Keratinocyte (primary cell): ENCODE measurements at places on chromosomes 7 and 10. TPM values are rescaled to one million over a fixed set of nuclear protein-coding genes. Genes with fewer than 3 reads are reported as not detected.

- no peaks in the 10 kb centered on the region for H3K4me1 ChIP-seq
- H3K27ac ChIP-seq: no peak overlapping the region
Measured at GRCh38 chr10:122013311-122013780, 24.4 kb downstream of the TACC2 start.

- no peaks in the 10 kb centered on the region for H3K4me1 ChIP-seq
- no peak for DNase-seq
- H3K36me3 ChIP-seq: no peaks in the 10 kb centered on the region
- H3K27me3 ChIP-seq: no peaks in the 10 kb centered on the region
Measured at GRCh38 chr10:43202657-43203447, 64.0 kb downstream of the RASGEF1A start.

- H3K27me3 ChIP-seq: no peaks in the 10 kb centered on the region
- H3K36me3 ChIP-seq: no peaks in the 10 kb centered on the region
- H3K4me1 ChIP-seq: no peaks in the 10 kb centered on the region
Measured at GRCh38 chr10:11049806-11050205, 32.1 kb downstream of the CELF2 start.

DNA sequence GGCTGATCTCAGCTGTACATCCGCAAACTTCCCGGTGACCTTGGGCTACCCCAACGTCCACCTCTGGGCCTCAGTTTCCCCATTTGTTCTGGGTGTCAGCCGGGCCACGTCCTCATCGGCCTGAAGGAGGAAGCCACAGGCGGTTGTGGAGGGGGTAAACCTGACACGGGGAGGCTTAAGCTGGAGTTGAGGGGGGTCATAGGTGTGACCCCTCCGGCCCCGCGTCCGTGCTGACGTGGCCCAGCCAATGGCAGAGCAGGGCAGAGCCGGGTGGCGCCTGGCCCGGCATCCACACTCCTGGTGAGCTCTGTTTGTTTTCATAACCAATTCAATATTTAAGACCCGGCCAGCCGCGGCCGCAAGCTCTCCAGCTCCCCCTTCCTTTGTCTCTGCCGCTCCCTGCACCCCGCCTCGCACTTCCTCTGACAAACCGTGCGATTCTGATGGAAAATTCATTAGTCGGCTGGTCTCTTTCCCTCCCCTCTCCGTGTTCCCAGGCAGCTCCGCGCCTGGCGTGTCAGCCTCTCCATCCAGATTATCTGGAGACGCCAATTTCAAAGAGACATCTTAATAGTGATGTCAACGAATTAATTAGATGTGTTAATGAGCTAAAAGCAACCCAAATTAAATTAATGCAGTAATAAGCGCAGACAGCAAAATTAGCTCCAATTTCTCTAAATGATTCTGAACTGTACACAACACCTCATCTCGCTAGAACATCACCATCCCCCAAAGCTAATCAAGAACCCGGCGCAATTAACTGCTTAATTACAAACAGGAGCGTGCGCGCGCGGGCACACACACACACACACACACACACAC is 55.4 kb downstream of the MICALL2 start:
- peaks cover 39% of the 10 kb centered on the region for H3K27me3 ChIP-seq
- no peaks in the 10 kb centered on the region for H3K36me3 ChIP-seq
- no peak overlapping the region for H3K4me3 ChIP-seq
- DNase-seq: no peak
- no peak overlapping the region for H3K27ac ChIP-seq

- no peak for DNase-seq
- peaks cover 2% of the 10 kb centered on the region for H3K4me1 ChIP-seq
- no peaks in the 10 kb centered on the region for H3K27me3 ChIP-seq
- no peak overlapping the region for H3K4me3 ChIP-seq
- no peaks in the 10 kb centered on the region for H3K36me3 ChIP-seq
Measured at GRCh38 chr7:100213672-100214071, 6.1 kb upstream of the PVRIG start.

DNA sequence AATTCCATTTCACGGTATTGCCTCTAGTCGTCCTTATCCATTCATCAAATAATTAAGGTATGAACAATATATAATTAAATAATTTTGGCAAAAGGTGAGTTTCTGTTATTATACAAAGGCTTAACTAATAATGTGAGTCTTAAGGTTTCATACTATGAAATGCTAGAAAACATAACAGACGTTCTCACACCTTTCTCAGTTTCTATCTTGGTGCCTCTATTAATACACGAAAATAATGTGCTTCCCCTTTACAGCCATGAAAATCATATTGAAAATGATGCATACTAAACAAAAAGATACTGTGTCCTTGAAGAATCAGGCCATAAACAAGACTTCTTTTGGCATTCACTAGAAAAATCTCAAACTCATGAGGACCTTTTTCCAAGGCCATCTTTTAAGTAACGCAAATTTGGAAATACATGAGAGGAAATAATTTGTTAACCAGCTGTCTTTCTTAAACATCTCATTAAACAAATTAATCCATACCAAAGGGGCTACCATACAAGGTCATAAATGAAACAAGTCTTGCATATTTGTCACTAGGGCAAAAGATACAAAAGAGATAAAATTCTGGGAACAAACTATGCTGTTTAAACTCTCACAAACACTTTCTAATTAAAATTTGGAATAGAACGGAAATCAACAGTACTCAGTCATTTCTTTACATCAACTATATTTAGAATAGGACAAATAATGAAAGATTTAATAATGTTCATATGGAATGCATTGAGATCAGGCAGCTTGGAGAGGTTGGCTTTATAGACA is 53.9 kb upstream of the CAV2 start:
- peak overlapping the region; percentile 51 for H3K27ac ChIP-seq
- no peaks in the 10 kb centered on the region for H3K27me3 ChIP-seq
- peaks cover 43% of the 10 kb centered on the region for H3K4me1 ChIP-seq
- H3K36me3 ChIP-seq: no peaks in the 10 kb centered on the region
- no peak for DNase-seq
- H3K4me3 ChIP-seq: no peak overlapping the region

GRCh38 chr10:103882285-103883007 is 27.1 kb upstream of the SH3PXD2A start:
- H3K4me3 ChIP-seq: no peak overlapping the region
- no peak for DNase-seq
- H3K27ac ChIP-seq: peak overlapping the region; percentile 97
- H3K36me3 ChIP-seq: peaks cover 8% of the 10 kb centered on the region

- no peaks in the 10 kb centered on the region for H3K4me1 ChIP-seq
- DNase-seq: no peak
- H3K4me3 ChIP-seq: no peak overlapping the region
- no peaks in the 10 kb centered on the region for H3K27me3 ChIP-seq
- H3K36me3 ChIP-seq: no peaks in the 10 kb centered on the region
- no peak overlapping the region for H3K27ac ChIP-seq
Measured at GRCh38 chr10:102927311-102928010, 9.4 kb downstream of the CNNM2 start.

DNA sequence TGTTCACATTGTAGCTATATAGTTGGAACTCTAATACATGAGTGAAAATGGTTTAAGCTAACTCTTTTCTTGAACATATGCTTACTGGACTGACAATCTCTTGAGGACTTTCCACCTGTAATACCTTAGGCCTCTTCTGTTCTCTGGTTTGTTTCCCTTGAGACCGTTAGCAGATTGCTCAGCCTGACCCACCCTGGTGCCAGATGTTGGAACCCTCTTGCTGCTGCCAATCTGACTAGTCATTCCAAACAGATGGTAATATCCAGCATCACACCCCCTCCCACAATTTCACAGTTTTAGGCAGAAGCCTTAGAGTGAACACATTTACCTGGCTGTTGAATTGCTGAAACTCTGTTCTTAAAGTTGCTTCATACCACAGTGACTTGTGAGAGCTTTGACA is 18.7 kb downstream of the CALD1 start:
- no peak overlapping the region for H3K4me3 ChIP-seq
- H3K27me3 ChIP-seq: no peaks in the 10 kb centered on the region
- no peak overlapping the region for H3K27ac ChIP-seq
- no peak for DNase-seq

- H3K4me3 ChIP-seq: no peak overlapping the region
- peaks cover 7% of the 10 kb centered on the region for H3K4me1 ChIP-seq
Measured at GRCh38 chr7:38855386-38855785, 53.6 kb downstream of the VPS41 start.

DNA sequence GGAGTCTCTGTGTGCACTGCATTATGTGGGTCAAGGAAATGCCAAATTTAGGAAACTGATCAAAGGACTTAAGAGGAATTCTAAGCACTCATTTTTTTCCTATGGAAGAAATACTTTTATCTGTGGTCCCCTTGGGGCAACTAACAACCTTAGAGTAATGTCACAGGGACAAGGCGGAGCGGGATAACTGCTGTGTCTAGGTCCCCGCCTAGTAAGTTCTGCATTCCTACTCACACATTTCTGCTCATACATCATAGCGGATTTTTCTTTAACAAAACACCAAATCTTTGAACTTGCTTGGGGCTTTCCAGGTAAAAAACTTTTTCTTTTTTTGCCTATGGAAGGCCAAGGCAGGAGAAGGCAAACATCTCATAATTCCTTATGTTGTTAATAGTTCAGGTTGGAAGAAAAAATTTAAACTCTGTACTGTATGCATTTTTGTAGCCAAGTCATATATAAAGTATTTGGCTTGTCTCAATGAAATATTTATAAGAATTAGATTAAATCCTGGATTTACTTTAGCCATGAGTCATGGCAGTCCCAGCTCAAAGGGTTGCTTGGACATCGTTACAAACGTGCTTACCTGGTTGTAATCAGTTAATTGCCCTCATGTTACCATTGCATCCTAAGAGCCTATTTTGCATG is 285.0 kb downstream of the PHTF2 start:
- H3K27ac ChIP-seq: no peak overlapping the region
- H3K36me3 ChIP-seq: no peaks in the 10 kb centered on the region
- H3K4me3 ChIP-seq: no peak overlapping the region

GRCh38 chr10:60444494-60445064 is 54.9 kb upstream of the ANK3 start:
- DNase-seq: no peak
- no peaks in the 10 kb centered on the region for H3K27me3 ChIP-seq
- H3K27ac ChIP-seq: no peak overlapping the region
- H3K4me1 ChIP-seq: peaks cover 10% of the 10 kb centered on the region
- no peak overlapping the region for H3K4me3 ChIP-seq

GRCh38 chr7:129644634-129645230 is 33.2 kb downstream of the NRF1 start:
- H3K27me3 ChIP-seq: no peaks in the 10 kb centered on the region
- H3K4me1 ChIP-seq: peaks cover 6% of the 10 kb centered on the region
- no peaks in the 10 kb centered on the region for H3K36me3 ChIP-seq
- DNase-seq: no peak
- H3K4me3 ChIP-seq: no peak overlapping the region
- no peak overlapping the region for H3K27ac ChIP-seq

- no peaks in the 10 kb centered on the region for H3K27me3 ChIP-seq
- H3K27ac ChIP-seq: no peak overlapping the region
- DNase-seq: no peak
- H3K36me3 ChIP-seq: no peaks in the 10 kb centered on the region
Measured at GRCh38 chr7:102138676-102139075, 148.0 kb upstream of the SH2B2 start.

DNA sequence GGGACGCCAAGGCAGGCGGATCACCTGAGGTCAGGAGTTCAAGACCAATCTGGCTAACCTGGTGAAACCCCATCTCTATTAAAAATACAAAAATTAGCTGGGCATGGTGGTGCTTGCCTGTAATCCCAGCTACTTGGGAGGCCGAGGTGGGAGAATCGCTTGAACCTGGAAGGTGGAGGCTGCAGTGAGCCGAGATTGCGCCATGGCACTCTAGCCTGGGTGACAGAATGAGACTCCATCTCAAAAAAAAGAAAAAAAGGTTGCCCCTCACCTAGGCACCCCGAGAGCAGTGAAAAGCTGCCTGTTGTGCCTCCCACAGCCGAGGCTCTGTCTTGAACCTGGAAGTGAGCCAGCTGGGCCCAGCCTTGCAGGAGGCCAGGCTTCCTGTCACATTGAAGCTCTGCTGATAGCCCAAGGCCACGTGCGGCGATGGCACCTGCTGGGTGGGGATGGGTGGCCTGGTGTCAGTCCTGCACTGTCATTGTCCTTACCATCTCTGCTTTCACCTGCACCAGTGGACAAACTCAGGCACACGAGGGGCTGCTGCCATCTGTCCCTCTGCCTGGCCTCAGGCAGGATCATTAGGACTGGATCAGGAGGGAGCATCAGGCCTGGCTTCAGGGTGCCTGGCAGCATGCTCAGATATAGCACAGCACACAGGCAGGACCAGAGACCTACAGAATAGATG is 37.8 kb downstream of the DNAJB12 start:
- H3K27me3 ChIP-seq: no peaks in the 10 kb centered on the region
- H3K27ac ChIP-seq: no peak overlapping the region
- no peak overlapping the region for H3K4me3 ChIP-seq
- H3K36me3 ChIP-seq: no peaks in the 10 kb centered on the region
- H3K4me1 ChIP-seq: peaks cover 52% of the 10 kb centered on the region
- DNase-seq: no peak

DNA sequence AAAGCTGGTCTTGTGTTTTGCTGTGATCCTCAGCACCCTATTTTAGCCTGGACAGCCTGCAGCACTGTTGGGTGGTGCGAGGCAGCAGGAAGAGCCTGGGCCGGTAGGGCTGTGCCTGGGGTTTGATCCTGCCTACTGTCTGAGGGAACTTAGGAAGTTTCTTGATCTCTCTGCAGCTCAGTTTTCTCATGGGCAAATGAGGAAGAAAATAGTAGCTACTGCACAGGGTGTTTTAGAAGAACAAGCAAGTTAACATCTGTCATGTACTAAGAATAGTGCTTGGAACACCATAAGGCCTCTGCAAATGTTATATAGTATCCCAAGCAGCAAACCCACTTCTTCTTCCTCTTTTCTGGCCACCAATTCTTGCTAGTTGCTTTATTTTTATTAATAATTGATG is 12.0 kb upstream of the AGR2 start:
- H3K27ac ChIP-seq: no peak overlapping the region
- no peak overlapping the region for H3K4me3 ChIP-seq
- no peaks in the 10 kb centered on the region for H3K36me3 ChIP-seq
- H3K4me1 ChIP-seq: no peaks in the 10 kb centered on the region
- no peaks in the 10 kb centered on the region for H3K27me3 ChIP-seq

DNA sequence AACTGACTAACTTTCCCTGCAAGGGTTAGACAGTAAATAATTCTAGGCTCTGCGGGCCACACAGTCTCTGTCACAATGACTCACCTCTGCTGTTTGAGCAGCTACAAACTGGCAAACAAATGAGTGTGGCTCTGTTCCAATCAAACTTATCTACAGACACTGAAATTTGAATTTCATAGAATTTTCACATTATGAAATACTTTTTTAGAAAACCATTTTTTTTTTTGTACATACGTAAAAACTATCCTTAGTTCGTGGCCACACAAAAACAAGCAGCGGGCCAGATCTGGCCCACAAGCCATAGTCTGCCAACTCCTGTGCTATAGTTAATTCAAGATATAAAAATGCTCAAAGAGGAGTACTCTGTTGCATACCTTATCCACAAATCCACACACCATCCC is 32.6 kb downstream of the PIP4K2A start:
- peaks cover 40% of the 10 kb centered on the region for H3K4me1 ChIP-seq
- H3K4me3 ChIP-seq: no peak overlapping the region
- H3K36me3 ChIP-seq: no peaks in the 10 kb centered on the region

GRCh38 chr7:118039963-118040489 is 143.9 kb upstream of the LSM8 start:
- no peak for DNase-seq
- no peaks in the 10 kb centered on the region for H3K4me1 ChIP-seq
- H3K4me3 ChIP-seq: no peak overlapping the region
- H3K27ac ChIP-seq: no peak overlapping the region

GRCh38 chr7:82241356-82241755 is 202.2 kb downstream of the CACNA2D1 start:
- DNase-seq: no peak
- no peaks in the 10 kb centered on the region for H3K4me1 ChIP-seq
- no peak overlapping the region for H3K27ac ChIP-seq
- no peak overlapping the region for H3K4me3 ChIP-seq
- no peaks in the 10 kb centered on the region for H3K36me3 ChIP-seq

Gene TMEM176B
- polyA plus RNA-seq: not detected in 3 replicates

Gene LLCFC1
- not detected in 3 replicates for polyA plus RNA-seq

Gene EPC1
- polyA plus RNA-seq: 15.5 to 34.8 TPM (median 33.5 TPM) in 3 replicates

Gene CTBP2
- 64.4 to 116 TPM (median 76.0 TPM) in 3 replicates for polyA plus RNA-seq

Gene ASB13
- 6.4 to 8.4 TPM (median 8.1 TPM) in 3 replicates for polyA plus RNA-seq

Gene AZGP1
- 0.14 to 1.3 TPM (median 1.3 TPM) in 3 replicates for polyA plus RNA-seq
